ENCODE measurements at places on chromosomes 5 and 9.

DNA sequence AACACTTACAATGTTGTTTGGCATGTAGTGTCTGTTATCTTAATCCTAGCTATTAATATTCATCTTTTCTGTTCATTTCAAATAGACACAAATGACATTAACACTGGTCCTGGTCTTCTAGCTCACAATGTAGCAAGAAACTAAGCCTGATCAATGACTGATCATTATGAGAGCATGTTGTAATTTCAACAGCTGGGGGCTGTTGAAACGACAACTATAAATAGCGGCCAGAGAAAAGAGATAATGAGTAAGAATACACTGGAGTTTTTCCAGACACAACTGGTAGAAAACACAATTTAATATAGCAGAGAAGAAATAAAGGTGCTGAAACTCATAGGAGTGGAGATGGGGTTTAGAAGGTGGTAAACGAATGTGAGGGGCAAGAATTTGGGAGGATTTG, 89.2 kb downstream of the HTR4 start:
- DNase-seq = no peak

DNA sequence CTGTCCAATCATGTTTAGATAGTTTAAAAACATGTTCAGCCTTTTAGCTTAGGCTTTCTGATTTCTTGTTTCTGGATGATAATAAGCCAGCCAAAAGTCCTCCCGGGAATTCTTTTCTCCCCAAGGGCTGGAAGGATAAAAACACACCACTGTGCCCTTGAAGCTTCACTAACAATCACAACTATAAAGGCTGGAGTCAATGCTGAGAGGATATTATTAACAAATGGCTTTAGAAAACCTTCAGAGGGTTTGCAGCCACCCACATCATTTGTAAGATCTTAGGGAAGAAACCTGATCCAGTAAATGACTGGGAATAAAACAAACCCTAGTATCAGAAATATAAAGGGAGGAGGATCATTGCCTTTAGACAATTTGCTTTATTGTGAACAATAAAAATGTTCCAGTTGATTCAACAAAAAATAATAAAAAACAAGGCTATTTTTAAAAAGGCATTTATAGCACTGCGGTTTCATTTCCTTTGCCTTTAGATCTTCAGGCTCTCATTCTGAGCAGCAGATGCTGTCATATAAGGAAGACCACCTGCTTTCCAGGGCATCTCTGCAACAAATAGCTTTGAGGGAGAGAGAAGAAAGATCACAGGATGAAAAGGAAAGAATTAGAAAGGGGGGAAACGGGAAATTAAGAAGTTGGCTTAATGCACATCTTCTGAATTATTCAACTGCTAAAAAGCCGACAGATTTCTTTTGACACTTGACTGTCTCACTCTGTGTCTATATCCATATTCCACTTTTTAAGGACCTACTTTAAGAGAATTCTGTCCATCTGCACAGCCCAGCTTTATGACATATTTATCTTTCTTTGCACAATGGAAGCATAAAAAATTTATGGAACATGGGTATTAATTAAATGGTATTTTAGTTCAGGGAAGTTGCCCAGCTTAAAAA, 277.2 kb upstream of the SLC24A2 start:
- DNase-seq = no peak

GRCh38 chr9:136084063-136084944, 10.8 kb downstream of the NACC2 start:
- DNase-seq = no peak

DNA sequence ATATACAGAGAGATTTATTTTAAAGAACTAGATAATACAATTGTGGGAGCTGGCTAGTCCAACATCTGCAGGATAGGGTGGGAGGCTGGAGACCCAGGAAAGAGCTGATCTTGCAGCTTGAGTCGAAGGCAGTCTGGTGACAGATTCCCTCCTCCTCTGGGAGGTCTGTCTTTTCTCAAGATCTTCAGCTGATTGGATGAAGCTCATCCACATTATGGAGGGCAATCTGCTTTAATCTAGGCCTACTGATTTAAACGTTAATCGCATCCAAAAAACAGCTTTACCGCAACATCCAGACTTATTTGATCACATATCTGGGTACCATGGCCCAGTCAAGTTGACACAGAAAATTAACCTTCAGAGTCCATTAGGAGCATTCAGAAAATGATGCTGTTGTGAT, 168.1 kb downstream of the ATPSCKMT start:
- no peak for DNase-seq

GRCh38 chr9:122519376-122519775, 435 bp downstream of the OR1J4 start:
- DNase-seq = no peak

All from NCI-H1436 (cell line).